ENCODE measurements at places on chromosomes 6 and 20.

GRCh38 chr6:33914645-33915044 is 110.8 kb upstream of the MLN start:
- DNase-seq, result no peak

GRCh38 chr6:148550569-148550968 is 196.3 kb upstream of the UST start:
- no peak for DNase-seq

- peak; percentile 79 for DNase-seq
Measured at GRCh38 chr20:41428285-41428684, 61.7 kb upstream of the EMILIN3 start.

DNA sequence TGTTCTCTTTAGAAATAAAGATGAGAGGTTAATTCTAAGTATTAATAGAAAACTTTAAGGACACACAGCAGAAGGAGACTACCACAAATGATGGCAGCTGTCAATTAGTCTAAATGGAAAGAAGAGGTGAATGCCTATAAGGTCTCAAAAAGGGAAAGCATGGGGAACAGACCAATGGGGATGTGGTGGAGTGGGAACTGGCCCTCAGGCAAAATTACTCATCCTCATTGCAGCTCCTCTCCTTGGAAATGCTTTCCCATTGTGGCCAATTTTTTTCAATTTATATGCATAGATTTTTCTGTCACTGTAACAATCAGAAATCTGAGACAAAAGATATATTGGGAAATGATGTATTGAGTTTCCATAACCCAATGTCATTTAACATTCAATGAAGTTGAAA is 222.9 kb upstream of the DEFB112 start:
- no peak for DNase-seq

DNA sequence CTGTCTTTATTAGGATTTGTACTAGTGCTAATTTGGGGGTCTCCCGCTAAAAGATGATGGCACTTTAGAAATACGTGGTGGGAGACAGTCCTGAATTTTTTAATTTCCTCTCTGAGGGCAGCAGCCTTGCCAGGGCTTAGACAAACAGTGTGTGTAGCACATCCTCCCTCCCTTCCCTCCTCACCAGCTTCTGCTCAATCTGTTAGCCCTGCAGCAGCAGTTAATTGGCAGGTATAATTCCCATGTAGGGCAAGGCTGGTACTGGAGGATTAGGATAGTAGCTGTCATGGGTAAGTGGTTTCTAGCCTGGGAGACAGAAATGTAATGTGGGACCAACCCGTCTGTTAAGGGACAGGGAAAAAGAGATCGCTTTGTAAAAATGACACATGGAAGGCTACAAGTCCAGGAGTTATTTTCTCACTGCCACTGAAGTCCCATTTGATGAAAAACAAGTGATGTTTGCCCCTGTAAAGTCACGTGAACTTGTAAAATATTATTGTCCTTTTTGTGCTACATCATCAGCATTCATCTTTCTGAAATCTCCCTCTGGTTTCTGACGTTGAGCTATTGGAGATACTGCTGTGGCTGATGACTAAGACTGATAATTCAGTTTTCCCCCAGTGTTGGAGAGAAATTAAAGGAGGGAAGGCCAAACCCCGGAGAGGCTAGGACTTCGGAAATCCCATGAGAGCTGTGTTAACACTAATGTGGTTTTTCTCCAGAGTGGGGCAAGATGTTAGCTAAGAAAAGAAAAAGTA is 40.6 kb downstream of the CTNNBL1 start:
- DNase-seq, result no peak

DNA sequence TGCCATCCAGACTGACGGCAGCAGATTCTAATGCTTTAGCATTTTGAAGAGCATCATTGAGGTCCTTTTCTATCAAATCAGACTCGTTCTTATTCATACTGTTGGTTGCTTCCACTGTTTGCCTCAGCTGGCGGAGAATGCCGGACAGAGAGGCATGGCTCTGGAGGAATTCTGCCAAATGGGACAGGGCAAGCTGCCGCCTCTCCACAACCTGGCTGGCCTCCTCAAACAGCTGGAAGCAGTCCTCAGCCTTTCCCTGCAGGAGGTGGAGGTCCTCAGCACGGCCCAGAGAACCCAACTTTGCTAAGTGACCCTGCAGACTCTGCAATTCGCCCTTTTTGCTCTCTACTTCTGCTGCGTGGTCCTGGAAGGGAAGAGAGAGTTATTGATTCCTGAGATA is 220.5 kb downstream of the SYNE1 start:
- DNase-seq, result no peak

- peak; percentile 50 for DNase-seq
Measured at GRCh38 chr20:51732096-51732791, 35.9 kb downstream of the ATP9A start.

- no peak for DNase-seq
Measured at GRCh38 chr6:101578306-101578705, 184.8 kb downstream of the GRIK2 start.

- DNase-seq, result no peak
Measured at GRCh38 chr20:21546355-21546754, 32.5 kb upstream of the NKX2-2 start.

DNA sequence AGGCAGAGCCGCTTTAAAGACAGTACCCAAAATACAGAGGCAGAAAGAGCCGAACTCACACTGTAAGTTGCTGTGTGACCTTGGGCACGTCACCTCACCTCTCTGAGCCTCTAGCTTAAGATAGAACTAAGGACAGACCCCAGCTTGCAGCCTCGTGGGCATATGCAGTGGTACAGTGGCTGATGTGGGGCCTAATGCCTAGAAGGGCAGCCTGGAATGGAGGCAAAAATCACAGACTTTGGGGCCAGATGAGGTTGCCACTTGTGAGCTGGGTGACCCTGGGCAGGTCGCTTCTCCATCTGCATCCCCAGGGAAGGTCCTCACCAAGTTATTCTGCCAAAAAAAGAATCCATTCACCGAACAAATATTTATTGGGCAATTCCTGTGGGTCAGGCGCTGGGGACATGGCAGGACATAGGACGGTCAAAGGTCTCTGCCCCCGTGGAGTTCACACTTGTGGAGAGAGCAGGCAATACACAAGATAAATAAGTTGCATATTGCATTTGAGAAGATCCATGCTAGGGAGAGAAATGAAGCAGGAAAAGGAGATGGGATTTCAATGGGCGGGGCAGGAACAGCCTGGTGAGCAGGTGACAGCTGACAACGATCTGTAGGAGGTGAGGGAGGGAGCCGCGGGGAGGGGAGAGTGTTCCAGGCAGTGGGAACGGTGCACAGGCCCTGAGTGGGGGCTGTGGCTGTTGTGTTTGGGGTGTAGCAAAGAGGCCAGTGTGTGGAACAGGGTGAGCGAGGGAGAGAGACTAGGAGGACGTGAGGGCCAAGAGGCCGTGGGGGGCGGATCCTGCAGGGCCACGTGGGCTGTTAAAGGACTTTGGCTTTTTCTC is 115.2 kb downstream of the CEBPB start:
- DNase-seq, result no peak

DNA sequence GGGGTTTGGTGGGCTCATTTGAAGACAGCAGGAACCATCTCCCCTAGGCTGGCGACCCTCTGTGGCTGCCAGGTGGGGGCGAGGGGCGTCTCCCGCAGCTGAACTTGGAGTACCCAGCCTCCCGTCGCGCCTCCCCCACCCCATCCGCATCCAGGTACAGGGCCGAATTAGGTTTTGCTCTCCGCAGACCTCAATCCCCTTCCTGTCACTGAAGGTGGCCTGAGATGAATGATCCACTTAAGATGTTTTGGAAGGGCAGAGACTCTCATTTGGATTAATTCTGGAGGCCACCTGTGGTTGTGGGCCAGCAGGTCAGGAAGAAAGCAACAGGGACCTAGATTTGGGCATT is 493 bp downstream of the CD83 start:
- peak; percentile 12 for DNase-seq

DNA sequence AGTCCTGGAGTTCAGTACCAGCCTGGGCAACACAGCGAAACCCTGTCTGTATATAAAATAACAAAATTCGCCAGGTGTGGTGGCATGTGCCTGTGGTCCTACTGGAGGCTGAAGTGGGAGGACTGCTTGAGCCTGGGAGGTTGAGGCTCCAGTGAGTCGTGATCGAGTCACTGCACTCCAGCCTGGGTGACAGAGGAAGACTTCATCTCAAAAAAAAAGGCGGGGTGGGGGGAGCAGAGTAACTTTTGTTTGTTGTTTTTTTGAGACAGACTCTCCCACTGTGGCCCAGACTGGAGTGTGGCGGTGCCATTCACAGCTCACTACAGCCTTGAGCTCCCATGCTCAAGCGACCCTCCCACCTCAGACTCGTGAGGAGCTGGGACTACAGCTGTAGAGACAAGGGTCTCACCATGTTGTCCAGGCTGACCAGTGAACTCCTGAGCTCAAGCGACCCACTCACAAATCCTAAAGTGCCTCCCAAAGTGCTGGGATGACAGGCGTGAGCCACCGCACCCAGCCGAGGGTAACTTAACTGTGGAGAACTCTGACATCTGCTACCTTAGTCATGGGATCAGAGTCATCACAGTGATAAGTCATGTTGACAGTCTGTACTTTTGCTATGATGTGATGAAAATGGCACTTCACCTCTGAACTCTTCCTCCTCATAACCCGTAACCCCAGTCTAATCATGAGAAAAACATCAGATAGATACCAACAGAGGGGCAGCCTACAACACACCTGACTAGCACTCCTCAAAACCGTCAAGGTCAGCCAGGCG is 16.5 kb downstream of the PEDS1 start:
- DNase-seq, result no peak

DNA sequence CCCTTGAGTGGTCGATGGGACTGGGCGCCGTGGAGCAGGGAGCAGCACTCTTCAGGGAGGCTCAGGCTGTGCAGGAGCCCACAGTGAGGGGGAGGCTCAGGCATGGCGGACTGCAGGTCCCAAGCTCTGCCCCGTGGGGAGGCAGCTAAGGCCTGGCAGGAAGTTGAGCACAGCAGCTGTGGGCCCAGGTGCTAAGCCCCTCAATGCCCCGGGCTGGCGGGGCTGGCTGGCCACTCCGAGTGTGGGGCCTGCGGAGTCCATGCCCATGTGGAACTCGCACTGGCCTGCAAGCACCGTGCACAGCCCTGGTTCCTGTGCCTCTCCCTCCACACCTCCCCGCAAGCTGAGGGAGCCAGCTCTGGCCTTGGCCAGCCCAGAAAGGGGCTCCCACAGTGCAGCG is 948.4 kb upstream of the EYS start:
- no peak for DNase-seq

DNA sequence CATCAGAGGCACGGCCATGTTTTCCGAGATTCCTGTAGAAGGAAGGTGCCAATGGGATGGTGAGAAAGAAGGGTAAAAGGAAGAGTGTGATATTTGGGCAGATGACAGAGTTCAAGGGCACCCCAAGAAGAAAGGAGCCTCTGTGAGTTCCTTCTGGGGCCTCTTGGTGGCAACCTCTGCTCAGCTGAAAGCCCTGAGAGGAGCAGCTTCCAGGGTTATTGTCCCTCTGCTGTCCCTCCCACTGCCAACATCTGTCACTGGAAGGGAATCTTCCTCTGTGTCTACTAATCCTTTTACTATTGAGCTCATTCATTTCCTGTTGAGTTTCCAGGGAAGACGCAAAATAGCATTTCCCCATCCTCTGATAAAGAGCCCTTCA is 40.0 kb upstream of the KCNK16 start:
- peak; percentile 45 for DNase-seq

- no peak for DNase-seq
Measured at GRCh38 chr6:11275598-11275997, 43.1 kb upstream of the NEDD9 start.

DNA sequence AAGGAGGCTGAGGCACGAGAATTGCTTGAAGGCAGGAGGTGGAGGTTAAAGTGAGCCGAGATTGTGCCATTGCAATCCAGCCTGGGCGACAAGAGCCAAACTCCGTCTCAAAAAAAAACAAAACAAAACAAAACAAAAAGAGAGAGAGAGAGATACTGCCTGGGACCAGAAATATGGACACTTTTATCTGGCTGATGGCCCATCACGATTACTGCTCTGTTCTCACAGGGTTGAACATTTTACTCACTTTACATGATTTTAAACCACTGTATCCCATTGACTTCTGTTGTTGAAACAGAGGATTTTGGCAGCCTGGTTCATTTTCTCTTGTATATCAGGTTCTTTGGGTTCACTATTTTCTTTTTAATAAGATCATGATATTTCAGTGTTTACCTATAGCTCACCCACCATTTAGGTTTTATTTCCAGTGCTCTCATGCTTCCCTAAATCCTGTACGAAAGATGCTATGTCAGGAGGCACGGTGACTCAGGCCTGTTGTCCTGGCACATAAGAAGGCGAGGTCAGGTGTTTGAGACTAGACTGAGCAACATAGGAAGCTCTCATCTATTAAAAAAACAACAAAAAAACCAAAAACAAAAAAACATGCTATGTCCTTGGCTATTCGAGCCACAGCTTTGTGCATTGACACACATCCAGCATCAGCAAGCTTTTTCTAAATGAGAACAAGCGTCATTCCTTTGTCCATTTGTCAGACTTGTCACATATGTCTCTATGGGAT is 34.5 kb upstream of the RREB1 start:
- DNase-seq, result no peak

Data from AG08396 (cell line).